ENCODE measurements at places on chromosomes 16 and 17.

DNA sequence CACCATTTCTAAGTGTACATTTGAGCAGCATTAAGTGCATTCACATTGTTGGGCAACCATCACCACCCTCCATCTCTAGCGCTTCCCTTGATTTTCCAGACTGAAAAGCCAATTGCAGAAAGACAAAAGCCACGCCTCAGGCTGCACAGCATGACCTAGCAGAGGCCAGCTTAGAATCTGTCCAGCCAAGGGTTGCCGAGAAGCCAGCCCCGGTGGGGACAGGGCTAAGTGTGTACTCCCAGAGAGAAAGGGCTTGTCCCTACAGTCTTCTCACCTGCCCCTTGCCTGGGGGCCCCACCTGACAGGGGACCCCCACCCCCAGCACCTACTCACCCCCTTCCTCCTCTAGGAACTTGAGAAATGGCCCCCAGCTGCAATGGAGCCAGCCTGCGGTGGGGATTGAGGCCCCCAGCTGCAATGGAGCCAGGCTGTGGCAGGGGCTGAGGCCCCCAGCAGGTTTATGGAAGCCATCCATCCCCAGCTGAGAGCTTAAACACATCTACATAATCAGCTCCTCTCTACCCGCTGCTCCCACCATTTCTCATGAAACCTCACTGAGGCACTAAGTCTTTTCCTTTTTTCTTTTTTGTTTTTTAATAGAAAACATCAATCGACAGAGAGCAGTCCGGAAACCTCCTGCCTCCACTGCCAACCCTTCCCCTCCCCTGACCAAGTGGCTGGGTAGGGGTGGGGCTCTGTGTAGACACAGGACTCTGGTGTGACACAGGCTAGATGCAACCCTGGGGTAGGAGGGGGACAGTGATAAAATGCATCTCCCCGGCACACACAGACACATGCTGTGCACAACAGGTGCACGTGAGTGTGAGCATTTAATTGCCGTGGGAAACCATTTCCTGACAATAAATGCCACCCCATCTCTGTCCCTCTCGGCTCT is 77.9 kb downstream of the CCT6B start:
- no peak for DNase-seq

DNA sequence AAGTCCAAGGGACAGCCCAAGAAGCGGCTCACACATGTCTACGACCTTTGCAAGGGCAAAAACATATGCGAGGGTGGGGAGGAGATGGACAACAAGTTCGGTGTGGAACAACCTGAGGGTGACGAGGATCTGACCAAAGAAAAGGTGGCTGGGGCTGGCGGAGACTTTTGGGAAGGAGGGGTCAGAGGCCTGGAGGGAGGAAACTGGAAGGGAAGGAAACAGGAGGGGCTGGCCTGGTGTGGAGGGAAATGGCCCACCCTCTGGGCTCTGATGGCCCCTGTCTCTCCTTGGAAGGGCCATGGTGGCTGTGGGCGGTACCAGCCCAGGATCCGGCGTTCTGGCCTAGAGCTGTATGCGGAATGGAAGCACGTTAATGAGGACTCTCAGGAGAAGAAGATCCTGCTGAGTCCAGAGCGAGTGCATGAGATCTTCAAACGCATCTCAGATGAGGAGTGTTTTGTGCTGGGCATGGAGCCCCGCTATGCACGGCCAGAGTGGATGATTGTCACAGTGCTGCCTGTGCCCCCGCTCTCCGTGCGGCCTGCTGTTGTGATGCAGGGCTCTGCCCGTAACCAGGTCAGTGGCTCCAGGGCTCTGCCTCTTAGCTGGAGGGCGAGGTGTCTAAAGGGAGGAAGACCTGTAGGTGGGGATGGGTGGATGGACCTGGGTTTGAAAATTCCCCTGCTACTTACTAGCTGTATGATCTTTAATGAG is 12.5 kb downstream of the POLR2A start:
- no peak for DNase-seq

GRCh38 chr16:31476303-31477219 is 4.6 kb downstream of the TGFB1I1 start:
- DNase-seq = peak; percentile 83

GRCh38 chr17:48597778-48598631 is 4.4 kb upstream of the HOXB5 start:
- no peak for DNase-seq

- no peak for DNase-seq
These were observed 16.0 kb upstream of the WIPF2 start for GRCh38 chr17:40203131-40203530.

GRCh38 chr17:50946891-50947781 is 81.0 kb upstream of the TOB1 start:
- DNase-seq = no peak

GRCh38 chr17:59418732-59419166 is 87.3 kb downstream of the YPEL2 start:
- no peak for DNase-seq

DNA sequence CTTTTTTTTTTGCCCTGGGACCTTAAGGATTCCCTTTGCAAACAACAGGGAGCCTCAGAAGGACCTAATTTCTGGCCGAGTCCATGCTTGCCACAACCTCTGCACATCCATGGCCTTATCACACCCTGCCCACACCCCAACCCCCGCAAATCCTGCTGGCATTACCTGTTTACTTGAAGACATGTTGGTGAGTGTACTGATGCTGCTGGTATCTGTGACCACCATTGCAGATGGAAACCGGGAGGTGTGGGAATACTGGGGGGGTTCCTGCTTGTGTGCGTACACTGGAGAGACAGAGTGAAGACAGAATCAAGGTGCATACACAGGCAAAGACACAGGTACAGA is 46.0 kb downstream of the HNF1B start:
- no peak for DNase-seq

- DNase-seq = no peak
These were observed 9.6 kb downstream of the POLR3E start for GRCh38 chr16:22306788-22307187.

DNA sequence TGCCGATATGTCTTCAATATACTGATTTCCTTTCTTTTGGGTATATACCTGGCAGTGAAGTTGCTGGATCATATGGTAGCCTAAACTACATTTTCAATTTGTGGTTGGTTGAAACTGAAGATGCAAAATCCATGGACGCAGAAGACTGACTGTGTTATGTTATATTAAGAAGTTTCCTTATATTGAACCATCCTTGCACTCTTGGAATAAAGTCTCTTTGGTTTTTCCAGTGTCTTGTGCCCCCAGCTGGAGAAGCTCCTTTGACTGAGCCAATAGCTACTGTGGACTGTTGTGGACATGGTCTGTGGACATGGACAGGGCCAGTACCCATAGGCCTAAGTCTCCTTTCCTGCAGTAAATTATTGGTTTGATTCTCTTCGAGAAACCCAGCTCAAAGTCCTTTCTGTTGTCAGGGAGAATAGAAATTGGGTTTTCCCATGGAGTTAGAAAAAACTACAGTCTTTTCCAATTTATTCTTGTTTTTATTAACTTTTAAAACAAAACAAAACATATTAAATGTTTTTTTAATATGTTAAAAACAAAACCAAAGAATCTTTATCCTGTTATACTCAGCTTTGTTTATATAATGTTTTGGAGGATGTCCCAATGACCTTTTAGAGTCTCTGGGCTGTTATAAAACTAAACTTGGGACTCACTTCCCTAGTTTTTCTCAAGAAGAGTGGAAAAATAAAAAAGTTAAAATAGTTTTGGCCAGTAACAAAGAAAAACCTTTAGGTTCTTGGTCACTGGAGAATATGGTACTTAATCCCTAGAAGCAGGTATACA is 15.2 kb upstream of the IL34 start:
- DNase-seq = no peak

GRCh38 chr16:48383009-48383876 is 2.0 kb downstream of the SIAH1 start:
- DNase-seq = no peak

DNA sequence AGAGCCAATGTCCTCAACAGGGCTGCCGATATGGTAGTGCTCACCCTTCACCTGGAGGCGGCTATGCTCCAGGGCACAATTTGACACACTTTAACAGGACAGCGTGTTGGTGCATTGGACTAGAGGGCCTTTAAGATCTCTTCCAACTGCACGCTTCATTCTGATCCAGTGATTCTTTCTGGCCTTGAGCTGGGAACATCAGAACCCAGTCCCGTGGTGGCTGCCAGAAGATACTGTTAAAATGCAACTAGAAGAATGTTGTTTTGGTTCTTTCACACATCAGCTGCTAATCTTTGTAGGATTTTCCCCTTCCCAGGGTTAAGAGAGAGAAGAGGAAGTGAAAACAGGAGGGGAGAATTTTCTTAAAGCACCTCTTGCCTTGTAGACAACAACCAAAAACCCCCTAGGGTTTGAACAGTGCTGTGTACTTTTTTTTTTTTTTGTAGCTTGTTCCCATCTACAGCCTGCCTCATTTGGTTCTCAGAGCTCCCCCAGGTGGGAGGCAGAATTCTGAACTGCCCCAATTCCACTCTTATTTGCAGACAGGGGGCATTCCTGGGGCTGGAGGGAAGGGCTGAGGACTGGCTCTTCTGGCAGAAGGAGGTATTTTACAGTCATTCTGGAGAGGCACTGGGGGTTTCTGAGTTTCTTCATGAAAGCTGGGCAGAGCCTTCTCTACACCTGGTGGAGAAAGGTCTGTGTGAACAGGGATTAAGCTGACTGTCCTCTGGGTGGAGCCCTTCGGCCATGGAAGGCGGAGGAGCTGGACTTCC is 32.4 kb downstream of the SMARCE1 start:
- DNase-seq = no peak

DNA sequence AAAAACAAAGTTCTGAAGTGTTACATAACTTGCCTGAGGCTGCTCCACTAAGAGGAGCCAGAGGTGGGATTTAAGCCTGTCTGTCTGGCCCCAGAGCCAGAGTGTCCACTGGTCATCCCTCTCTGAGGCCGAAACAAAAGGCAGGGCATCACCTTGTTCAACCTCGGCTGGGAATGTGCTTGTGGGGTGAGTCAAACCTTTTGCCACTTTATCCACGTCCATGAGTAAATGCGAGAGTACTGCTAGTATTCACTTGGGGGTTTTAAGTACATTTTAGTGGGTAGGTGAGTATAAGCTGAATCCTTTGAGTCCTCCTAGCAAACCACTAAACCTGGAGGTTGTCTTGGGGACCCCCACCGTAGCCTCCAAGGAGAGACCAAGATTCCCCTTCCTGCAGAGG is 103.5 kb downstream of the STX8 start:
- DNase-seq = no peak
